Renal cortex interstitium (tissue), 15 donors: ENCODE measurements at places on chromosomes 2 and 18.

- DNase-seq = no peak
Observed at GRCh38 chr2:167599219-167599618, 648.2 kb downstream of the STK39 start.

GRCh38 chr2:231502596-231502995 lies 27.6 kb downstream of the NMUR1 start:
- no peak for DNase-seq

GRCh38 chr2:60440767-60441163 lies 112.7 kb downstream of the BCL11A start:
- no peak for DNase-seq

- no peak for DNase-seq
Observed at GRCh38 chr2:177553176-177553884, 160.8 kb downstream of the AGPS start.

DNA sequence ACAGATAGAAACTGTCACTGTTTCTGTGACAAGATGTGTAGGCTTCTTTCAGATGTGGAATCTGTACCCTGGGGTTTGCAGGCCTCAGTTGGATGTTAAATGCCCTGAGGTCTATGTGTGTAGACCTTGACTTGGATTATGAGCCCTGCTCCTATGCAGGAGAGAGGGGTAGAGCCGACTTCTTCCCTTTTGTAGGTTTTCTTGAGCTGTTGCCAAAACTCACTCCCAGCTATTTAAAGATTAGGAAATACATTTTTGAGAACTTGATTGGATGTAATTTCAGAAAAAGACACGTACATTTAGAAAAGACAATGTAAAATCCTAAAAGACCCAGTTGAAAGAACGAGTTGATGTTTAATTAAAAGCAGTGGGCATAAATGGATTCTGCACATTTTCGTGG lies 374.8 kb downstream of the SLC4A3 start:
- no peak for DNase-seq

DNA sequence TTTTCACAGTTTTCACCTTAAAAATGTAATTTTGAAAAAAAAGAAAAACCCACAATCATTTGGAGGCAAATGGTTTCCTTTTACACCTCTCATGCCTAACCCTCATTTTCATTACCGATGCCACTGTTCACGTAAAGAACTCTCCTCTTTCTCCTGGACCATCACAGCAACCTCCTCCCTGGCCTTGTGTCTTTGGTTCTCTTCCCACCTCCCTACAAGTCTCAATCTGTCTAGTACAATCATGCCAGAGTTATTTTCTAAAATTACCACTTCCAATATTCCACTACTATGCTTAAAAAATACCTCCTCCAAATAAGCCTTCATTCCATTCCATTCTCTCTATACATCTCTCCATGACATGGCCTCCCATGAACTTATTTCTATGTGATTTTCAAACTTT lies 77.9 kb upstream of the RIT2 start:
- DNase-seq = no peak

DNA sequence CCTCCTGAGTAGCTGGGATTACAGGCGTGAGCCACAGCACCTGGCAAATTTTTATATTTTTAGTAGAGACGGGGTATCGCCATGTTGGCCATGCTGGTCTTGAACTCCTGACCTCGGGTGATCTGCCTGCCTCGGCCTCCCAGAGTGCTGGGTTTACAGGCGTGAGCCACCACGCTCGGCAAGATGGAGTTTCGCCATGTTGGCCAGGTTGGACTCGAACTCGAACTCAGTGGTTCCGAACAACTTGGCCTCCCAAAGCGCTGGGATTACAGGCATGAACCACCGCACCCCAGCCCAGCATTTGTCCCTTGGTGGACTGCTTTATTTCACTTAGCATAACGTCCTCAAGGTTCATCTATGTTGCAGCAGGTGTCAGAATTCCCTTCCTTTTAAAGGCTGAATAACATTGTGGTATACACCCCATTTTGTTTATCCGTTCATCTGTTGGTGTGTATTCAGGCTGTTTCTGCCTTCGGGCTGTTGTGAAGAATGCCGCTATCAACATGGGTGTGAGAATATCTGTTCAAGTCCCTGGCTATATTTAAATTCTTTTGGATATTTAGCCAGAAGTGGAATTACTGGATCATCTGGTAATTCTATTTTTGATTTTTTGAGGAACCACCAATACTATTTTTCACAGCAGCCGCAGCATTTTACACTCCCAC lies 1.2 kb upstream of the CENPA start:
- no peak for DNase-seq

GRCh38 chr2:45046786-45047185 lies 37.5 kb upstream of the SIX2 start:
- no peak for DNase-seq

DNA sequence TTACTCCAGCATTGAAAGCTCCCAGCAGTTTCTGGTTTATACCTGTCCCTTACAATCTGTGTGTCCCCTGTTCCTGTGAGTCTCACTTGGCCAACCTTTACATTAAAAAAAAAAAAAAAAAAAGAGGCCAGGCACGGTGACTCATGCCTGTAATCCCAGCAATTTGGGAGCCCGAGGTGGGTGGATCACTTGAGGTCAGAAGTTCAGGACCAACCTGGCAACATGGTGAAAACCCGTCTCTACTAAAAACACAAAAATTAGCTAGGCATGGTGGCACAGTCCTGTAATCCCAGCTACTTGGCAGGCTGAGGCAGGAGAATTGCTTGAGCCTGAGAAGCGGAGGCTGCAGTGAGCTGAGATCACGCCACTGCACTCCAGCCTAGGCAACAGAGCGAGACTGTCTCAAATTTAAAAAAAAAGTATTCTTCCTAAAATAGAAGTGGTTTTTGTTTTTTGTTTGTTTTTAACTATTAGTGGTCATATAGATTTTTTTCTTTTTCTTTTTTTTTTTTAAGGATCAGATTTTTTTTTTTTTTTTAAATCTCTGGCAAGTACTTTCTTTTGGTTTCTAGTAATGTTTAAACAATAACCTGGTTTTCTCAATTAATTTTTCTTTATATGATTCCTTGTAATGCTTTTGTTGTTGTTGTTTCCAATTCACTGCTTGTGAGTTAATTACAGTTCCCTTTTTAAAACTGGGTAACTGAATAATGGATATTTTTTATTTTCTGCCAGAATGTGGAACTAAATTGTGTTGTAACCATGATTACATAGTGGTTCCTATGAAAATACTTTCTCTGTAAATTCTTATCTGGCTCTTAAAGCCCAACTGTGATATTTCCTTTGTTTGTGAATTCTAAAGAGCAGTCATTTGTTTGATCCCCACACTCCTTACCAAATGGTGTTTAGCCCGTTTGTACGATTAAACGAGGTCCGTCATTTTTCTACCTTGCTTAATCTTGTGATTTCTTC lies 116.8 kb downstream of the CTAGE1 start:
- no peak for DNase-seq

DNA sequence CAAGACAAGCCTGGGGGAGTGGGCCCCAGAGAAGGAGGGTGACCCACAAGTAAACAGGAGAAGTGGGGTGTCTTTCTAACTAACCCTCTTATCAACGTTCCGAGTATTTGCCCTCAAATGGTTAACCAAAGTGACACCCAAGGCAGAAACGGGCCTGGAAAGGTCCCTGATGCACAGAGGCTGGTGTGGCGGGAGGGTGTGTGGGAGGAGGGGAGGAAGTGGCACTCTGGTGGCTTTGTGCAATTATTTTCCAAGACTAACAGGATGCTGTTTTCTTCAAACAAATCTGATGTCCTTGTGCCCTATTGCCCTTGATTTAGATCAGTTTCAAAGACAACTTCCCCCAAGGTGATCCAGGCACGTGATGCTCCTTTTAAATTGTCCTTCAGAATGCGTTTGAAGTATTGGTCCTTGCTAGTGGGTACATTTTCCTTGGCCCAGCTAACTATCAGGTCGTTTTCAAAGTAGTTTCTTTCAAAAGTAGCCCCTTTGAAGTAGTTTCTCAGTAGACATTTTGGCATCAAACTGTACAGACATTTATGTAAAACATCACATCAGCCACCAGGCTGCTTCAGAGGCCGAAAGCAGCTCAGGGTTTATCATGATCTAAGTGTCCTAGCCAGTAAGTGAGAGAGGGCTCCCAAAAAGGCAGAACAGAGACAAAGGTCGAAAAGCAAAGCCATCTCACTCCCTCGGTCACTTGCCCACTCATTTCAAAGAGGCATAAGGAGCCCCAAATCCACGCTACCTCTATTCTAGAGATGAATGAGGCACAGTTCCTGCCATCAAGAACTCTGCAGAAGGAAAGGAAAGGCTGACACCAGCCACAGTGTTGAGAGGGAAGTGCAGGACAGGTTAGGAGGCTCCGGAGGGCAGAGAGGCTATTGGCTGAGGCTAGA lies 371.1 kb upstream of the ID2 start:
- DNase-seq = no peak

DNA sequence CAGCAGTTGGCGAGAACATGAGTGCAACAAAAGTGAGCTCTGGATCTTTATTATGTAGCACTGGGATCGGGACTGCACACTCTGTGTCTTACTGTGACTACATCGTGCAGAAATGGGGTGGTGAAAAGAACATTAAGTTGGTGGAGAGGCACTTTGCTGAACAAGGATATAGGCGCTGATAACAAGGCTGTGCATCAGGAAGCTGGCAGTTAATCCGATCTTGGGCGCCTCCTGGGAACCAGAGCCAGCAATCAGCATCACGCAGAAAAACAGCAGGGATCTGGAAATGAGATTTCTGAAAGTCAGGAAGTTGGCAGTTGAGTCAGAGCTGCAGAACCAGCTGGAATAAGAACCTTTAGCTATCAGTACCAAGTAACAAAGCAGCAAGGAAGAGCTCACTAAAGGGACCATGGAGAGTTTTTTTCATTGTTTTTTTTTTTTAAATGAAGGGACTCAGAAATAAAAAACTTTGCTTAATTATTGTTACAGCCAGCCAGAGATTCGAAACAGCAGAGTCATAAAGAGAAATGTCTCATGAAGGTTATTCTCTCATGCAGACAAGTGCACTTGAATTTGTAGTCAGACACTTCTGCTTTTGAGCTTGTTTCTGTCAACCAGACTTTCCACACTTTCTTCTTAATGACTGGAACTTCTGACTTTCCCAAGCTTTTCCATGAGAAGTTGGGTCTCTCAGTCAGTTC lies 22.8 kb upstream of the MYO3B start:
- DNase-seq = no peak

GRCh38 chr2:197604117-197604860 lies 71.1 kb downstream of the RFTN2 start:
- DNase-seq = no peak

DNA sequence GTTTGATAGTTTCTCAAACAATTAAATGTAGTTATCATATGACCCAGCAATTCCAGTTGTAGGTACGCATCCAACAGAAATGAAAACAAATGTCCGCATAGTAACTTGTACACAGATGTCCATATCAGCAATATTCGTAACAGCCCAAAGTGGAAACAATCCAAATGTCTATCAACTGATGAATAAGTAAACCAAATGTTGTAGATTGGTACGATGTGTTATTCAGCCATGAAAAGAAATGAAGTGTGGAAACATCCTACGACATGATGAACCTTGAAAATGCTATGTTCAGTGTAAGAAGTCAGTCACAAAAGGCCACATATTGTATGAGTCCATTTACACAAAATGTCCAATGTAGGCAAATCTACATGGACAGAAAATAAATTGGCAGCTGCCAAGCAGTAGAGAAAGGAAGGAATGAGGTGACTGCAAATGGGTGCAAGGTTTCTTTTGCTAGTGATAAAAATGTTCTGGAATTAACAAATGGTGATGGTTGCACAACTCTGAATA lies 26.9 kb downstream of the GAREM1 start:
- no peak for DNase-seq

GRCh38 chr2:102618452-102619413 lies 620 bp upstream of the SLC9A2 start:
- DNase-seq = peak; percentile 26

DNA sequence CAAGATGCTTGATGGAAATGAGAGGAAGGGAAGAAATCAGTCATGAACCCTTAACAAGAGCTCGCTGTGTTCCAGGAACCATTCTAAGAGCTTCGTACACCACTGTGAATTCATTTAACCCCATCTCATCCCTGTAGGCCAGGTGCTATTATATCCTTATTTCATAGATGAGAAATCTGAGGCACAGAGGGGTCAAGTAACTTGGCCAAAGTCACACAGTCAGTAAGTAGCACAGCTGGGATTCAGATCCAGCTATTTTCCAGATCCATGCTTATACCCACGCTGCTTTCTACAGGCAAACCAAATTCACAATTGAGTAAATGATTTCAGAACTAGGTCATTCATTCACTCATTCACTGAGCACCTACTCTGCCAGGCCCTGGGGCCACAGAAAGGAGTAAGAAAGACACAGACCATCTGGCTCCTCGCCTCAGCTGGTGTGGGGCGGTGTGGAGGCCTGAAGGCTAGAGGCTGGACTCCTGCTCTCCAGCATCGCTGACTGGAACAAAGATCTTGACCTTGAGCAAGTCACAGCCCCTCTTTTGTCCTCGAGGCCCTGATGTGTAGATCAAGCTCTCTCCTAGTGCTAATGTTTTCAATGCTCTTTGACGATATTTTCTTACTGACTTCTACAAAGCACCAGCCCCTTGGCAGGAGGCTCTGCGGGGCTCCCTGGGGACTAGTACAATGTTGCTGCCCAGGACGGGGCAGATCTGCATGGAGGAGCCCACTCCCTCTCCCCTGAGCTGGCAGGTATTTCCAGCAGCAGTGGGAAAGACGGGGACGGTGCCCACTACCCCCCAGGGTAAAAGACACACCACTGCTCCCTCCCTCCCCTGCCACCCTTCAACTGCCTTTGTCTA lies 26.5 kb downstream of the STEAP3 start:
- DNase-seq = no peak

- no peak for DNase-seq
Observed at GRCh38 chr18:54193786-54194185, 30.7 kb downstream of the MBD2 start.

DNA sequence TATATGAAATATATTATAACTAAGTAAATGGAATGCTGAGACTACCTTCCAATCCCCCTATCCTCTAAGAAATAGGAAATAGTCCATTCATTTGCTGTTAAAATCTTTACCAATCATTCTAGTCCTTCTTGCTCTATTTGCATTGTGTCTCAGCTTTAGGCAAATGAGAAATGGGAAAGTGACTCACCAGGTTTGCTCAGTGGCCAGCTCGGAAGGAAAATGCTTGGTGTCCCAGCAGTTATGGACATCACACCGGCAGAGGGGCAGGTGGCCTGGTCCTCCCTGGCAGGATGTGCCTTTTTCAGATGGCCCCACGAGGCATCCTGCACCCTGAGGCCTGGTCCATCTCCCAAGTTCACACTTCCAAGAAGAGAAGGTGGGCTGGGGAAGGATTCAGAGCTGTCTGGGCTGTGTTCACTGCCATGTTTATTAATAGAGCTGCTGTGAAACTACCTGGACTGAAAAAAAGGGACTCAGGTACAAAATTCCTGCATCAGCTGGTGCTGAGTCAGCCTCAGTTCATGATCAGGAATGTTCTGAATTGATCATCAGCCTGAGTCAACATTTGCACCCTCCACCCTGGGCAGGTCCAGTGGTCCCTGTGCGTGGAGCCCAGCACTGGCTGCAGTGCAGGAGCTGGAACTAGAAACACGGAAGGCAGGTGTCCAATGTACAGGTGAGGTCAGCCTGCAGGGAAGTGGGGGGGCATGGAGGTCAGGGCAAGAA lies 60.1 kb upstream of the ARL4C start:
- no peak for DNase-seq
